ENCODE measurements at places on chromosomes 6 and 20.
A peak's percentile ranks its signal among the peaks of the same experiment; 100 is the strongest.

- peak; percentile 36 for DNase-seq
Observed at GRCh38 chr6:71733970-71734899, 152.1 kb upstream of the RIMS1 start.

DNA sequence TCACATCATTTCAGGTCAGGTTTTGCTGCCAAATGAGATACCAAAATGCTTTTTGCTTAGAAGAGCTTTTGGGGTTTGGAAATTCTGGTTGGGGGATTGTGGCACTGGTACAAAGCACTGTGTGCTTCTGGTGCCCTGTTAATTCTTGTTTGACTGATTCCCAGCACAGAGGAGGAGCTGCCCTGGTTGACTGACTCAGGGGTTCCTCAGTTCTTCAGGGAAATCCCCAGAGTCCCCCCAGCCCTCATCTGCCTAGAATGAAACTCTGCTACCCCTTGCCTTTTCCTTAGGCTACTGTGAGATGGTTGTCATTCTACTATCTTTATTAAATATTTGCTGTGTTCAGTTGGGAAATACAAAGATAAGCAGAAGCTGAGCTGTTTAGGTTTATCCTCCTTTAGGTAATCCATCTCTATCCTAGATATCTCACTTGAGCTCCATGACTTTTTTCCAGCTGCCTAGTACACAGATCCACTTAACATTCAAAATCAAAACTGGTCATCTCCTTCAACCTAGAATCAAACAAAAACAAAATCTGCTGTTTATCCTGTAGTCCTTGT, 24.9 kb upstream of the TSPYL1 start:
- no peak for DNase-seq

DNA sequence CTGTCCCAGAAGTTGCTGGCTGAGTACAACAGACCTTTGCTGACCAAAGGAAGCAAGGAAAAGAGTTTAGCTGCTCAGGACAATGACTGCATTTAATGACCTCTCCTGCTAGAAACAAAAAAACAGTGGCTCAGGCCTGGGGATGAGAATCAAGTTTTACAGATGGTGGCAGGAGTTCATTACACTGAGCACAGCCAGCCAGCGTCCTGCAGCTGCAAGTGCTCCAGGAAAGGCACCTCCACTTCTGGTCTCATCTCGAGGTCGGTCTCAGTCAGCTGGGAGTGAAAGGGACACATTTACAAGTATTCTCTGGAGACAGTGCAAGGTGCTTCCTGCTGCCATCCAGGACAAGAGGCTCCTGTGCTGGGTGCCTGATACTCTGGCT, 362.7 kb downstream of the THBS2 start:
- no peak for DNase-seq

DNA sequence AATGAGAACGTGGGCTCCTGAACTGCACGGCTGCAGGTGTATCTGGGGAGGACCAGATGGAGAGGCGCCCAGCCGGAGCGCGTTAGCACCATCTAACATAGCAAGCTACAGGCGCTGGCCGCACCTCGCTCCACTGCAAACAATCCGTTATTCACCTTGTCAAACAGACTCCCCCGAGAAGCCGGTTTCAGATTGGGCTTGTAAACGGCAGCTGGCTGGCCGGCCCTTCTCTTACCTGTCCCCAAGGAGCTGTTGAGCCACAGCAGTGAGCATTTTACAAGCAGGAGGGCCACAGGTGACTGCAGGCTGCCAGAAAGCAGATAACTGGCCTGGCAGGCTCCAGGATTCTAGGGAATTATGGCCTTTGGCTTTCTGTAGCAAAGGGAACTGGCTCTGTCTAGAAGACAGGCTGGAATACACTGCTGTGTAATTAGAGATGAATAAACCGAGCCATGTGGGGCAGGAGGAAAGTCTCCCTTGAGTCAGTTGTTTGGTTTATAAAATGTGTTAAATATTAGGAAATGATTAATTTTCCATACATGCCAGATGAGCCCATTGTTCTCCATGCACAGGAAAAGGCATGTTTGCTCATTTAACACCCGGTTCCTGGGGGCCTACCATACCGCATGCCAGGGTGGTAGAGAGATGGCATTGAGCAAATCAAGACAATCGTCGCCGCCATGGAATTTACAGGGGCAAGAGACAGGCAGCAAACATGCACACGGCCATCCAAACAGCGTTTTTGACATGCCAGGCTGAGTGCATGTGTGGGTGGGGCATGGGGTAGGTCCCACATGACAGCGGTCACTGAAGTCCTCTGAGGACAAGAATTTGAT, 159.3 kb downstream of the NFATC2 start:
- DNase-seq, result no peak

- DNase-seq, result no peak
Observed at GRCh38 chr6:127464881-127465459, 5.8 kb upstream of the KIAA0408 start.

GRCh38 chr6:39887692-39888450, 46.4 kb downstream of the MOCS1 start:
- DNase-seq, result peak; percentile 59

DNA sequence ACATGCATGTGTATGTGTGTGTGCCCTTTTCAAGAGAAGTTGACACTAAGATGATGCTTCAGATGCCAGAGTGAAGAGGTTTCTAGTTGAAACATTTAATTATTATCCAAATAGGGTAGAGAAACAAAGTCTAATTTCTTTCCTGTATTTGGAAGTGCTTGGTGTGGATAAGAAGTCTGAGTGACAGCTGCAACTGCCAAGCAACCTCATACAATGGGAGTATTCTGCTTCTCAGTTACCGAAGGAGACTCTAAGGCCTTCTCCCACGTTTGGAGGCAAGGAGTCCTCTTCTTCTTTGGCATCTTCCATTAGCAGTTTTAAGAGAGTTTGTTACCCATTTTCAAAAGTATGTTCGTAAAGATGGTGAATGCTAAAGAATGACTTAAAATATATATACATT, 82.4 kb downstream of the HDGFL1 start:
- no peak for DNase-seq

DNA sequence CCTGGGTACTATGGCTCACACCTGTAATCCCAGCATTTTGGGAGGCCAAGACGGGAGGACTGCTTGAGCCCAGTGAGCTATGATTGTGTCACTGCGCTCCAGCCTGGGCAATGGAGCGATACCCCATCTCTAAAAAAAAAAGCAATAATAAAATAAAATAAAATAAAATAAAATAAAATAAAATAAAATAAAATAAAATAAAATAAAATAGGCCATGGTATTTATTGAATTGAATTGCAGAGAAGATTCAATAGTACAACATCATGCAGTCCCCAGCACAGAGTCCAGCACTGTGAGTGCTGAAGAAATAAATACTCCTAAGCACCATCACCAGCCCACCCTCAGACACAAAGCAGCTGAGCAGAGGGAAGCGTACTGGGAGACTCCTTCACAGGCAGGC, 144.7 kb downstream of the RALGAPA2 start:
- DNase-seq, result no peak

DNA sequence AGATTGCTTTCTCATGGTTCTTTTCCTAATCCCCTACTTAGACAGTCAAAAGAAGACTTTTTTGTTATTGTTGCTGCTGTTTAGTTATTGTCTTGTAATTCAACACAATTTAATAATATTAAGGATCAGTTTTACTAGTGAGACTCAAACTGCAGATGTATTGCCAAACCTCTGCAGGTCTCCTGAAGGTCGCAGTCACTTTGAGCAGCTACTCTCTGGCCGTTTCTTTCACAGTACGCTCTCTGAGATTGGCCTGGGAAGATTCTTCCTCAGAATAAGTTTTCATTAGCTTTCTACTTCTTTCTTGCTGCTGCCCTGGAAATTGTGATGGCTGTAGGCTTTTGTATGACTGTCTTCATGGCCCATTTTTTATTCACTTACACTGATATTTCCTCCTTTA, 930.8 kb downstream of the QKI start:
- no peak for DNase-seq

DNA sequence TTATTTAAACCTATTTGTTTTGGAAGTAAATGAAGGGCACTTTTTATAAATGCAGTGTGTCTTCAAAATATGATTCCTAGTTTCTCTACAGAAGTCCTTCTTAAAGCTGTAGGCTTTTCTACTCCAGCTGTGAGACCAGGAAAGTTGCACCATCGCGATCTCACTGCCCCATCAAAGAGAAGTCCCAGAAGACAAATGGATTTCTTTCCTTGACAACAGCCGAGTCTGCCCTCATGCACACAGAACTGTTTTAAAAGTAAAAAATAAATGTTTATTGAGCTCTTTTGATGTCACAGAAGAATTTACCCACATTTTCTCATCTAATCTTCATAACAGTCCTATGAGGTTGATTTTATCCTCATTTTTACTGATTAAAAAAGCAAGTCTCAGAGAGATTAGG, 324.4 kb upstream of the NT5E start:
- no peak for DNase-seq

- DNase-seq, result no peak
Observed at GRCh38 chr6:66029391-66029790, 322.4 kb upstream of the EYS start.

GRCh38 chr6:142907544-142907943, 37.4 kb downstream of the HIVEP2 start:
- DNase-seq, result no peak

- no peak for DNase-seq
Observed at GRCh38 chr20:56656632-56657031, 27.5 kb downstream of the TFAP2C start.

DNA sequence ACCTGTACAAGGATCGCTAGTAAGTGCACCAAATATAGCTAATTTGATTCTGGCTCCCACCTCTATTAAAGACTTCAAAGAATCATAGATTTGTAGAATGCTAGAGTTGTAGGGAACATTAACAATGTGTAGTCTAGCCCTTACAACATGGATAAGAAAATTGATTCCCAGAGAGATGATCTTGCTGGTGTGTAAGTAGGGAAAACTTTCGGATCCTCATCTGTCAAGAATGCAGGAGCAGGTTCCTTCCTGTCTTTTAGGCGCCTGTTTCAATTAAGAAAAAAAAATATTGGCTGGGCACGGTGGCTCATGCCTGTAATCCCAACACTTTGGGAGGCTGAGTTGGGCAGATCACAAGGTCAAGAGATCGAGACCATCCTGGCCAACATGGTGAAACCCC, 12.3 kb upstream of the RNF39 start:
- DNase-seq, result no peak

DNA sequence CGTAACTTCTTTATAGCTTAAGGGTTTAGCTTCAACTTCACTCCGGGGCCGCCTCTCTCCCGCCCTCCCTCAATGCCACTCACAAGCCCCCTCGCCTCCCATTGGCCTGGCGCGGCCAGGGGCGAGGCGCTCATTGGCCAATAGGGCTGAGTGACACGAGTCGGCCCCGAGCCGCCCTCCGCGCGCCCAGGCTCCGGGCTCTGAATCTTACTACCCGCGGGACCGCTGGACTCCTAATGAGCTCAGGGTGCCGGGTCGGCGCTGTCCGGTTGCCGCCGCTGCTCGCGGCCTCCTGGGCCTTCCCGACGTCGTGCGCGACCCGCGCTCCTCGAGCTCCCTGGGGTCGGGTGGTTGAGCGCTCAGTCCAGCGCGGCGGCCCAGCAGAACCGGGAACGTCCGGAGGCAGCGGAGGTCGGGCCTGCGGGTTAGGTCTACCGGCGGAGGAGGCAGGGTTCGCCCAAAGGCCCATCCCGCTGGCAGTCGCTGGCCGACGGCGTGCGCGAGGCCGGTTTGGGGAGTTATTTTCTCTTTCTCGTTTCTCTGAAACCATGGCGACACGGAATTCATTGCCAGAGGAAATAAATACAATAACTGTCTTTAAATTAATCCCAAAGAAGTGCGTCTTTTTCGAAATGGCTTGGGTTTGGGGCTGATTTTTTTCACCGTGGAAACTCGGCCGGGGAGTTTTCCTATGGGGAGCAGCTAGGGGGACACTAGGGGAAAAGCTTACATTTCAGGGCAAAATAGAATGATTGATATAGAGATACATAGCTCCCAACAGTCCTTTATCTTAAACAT, at the start of gene SIM1:
TSS of gene SIM1 (minus strand) at position 19 of the 798 bp plus-strand sequence. CDS start 1,453 bp downstream, outside the sequence.
- peak; percentile 74 for DNase-seq

DNA sequence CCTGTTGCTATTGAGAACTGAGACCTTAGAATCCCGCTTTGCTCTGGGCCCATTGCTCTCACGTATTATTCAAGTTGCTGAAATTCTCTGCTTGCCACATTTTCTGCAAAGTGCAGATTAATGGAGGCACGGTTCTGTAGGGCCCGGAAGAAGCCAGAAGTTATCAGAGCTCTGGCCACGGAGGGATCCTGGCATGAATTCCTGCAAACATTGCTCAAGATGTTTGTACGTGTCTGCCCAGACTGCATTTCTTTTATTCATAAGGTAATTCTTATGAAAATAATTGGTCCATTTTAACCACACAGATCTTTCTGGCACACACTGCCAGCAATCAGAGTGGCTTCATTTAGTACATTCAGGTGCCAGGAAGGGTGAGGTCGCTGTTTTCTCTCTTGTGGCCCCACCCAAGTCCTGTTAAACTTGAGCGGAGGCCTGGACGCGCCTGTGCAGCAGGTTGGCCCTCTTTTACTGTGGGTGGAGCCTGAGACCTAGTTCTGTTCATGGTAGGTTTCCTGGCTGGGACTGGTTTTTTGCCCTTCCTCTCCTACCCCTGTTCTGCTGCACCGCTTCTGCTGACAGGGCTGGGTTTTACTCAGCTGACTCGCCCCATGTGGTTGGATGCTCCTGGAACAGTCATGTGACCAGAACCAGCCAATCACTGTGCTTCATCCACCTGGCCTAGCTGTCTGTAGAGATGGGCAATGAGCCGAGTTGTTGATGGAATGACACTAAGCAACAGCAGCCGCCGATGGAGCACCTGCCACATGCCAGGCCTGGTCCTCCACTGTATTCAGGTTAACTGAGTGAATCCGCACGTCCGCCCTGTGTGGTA, 230.2 kb downstream of the CDH4 start:
- no peak for DNase-seq

GRCh38 chr6:3324262-3324942, 65.7 kb downstream of the PSMG4 start:
- DNase-seq, result peak; percentile 75

- DNase-seq, result no peak
Observed at GRCh38 chr20:47484303-47484702, 17.4 kb upstream of the NCOA3 start.

GRCh38 chr6:90369651-90370050, 73.0 kb upstream of the BACH2 start:
- DNase-seq, result no peak

DNA sequence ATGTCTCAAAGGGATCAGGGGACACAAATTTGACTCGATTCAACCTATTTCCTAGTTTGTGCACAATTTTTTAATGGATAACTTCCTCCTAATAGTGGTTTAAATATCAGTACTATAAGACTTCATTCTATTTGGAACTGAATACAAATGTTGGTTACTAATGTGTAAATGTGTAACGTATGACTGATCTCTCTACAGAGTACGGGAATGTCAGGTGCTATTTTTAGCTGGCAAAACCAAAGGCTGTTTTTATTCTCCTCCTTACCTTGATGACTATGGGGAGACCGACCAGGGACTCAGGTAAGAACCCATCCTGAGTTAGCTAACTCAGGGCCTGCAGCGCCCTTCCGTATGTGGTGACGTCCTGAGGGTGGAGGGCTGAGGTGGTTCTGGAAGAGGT, 33.0 kb downstream of the PRPH2 start:
- DNase-seq, result no peak
